ENCODE measurements at places on chromosomes 16 and 17.

- DNase-seq, result no peak
These were observed 139.6 kb downstream of the SKAP1 start for GRCh38 chr17:48290378-48290777.

DNA sequence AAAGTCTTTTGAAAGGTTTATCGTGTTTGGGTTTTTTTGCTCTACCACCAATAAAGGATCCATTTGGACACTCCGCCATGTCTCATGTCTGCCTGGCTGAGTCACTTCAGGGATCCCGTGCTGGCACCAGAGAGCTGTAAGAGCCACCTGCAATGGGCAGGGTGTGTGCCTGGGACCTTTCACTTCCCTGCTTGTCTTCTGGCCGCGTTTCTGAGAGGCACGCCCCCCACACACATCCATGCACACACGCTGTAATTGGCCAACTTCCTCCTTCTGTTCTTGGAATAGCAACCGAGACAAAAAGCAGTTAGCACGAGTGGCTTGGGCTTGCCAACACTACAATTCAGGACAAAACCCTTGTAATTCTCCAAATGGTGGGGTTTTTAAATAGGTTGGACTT lies 9.8 kb upstream of the SOST start:
- DNase-seq, result peak; percentile 64

DNA sequence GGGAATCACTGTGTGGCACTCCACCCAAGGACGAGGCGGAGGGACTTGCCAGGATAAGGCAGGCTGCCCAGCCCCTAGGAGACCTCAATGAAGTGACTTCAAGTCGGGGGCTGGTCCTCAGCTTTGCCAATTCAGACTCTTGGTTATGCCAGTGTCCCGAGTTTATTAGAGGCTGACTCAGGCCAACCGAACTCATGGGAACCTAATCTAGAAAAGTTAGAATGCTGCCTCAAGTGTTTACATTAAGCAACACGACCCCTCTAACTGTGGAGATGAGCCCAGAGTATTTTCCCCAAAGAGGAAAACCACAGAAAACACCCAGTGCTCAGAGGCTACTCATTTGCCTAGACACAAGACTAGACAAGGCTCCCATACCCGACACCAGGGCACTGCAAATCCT lies 1.1 kb upstream of the TEKT3 start:
- no peak for DNase-seq

GRCh38 chr17:71202449-71202848 lies 918.4 kb upstream of the SOX9 start:
- DNase-seq, result no peak

DNA sequence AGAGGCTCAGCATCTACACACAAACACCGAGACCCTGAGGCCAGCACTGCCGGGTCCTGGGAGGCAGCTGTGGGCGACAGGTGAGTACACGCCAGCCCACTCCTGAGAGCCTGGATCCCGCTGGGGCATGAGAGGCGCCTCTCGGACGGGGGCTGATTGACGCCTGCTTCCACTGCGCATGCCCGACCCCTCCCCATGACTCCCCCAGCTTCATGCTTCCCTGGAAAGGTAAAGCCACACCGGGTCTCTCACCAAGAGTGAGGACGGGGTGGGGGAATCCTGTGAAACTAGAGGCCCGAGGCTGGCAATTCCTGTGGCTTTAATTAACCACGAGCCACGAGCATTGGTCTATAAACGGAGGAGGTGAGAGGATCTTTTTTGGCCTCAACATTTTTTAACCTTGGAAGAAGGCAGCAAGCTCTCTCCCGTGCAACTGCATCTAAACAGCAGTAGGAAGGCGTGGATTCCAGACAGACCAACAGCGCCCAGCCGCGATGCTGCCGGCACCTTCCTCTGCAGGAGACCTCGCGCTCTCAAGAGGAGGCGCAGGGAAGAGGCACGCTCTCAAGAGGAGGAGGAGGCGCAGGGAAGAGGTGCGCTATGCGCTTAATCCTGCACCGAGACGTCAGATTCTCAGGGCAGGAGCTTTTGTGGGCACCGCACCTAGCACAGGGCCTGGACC lies 71.8 kb upstream of the METRNL start:
- no peak for DNase-seq

DNA sequence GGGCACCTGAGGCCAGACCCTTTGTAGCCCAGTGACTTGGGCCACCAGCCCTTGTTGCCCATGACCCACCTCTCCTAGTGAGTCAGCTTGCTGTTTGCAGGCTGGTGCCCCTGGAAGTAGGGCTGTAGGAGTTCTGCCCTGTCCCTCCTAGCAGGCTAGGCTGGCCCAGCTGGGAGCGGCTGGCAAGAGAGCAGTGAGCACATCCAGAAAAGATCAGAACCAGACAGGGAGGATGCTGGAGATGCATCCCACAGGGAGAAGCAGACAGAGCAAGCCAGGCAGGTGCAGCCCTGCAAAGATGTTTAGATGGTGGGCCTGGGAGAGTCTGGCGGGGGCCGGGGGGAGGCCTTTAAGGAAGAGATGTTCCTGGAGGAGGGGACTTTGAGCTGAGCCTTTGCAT lies 2.4 kb downstream of the SLC5A10 start:
- no peak for DNase-seq

DNA sequence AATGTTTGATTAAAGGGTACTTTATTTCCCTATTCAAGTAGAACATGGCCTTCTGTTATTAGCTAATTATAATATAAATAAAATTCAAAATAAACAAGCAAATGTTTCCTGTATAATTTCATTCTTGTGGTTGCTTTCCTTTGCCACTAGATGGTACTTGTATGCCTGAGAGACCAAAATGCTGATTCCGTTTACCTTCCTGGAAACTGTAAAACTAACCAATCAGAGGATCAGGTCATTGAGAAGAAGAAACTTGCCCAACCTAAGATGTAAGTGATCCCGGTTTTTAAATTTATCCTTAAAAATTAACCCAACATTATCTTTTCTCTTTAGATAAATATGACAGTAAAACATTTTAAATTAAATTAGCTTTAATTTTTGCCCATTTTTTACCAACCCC lies 8.1 kb upstream of the ABCA5 start:
- DNase-seq, result no peak

DNA sequence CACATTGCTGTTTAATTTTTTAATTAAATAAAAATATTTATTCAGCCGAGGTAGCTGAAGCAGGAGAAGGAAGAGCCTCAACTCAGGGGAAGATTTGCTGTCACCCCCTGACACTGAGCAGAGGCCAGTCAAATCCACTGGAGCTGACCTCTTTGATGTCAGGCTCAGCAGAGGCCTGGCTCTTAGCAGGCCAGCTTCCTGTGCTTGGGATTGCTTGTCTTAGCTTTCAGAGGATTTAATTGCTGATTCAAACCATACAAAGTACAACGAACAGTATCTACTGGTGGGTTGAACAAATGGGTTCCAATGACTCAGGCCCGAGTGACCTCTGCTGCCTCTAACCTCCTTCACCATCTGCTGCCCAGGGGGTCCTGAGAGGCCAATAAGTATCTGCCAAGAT lies 417.0 kb upstream of the HSBP1 start:
- DNase-seq, result no peak

- DNase-seq, result peak; percentile 14
These were observed 9.1 kb downstream of the PSMB3 start for GRCh38 chr17:38761612-38762011.

DNA sequence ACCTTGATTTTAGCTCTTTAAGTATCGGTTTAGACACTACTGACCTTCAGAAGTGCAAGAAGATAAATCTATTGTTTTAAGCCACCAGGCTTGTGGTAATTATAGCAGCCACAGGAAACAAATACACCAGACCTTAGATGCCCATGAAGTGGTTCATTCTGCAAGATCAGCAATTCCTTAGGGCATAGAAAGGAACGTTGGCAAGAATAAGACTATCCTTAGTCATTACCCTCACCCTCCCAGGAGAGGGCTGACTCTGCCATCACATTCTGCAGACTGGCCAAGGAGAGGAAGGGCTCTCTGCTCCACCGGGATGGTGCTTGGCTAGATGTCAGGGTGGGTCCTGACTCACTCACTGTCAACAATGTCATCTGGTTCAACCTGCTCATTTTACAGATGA lies 14.1 kb upstream of the NDEL1 start:
- DNase-seq, result no peak

DNA sequence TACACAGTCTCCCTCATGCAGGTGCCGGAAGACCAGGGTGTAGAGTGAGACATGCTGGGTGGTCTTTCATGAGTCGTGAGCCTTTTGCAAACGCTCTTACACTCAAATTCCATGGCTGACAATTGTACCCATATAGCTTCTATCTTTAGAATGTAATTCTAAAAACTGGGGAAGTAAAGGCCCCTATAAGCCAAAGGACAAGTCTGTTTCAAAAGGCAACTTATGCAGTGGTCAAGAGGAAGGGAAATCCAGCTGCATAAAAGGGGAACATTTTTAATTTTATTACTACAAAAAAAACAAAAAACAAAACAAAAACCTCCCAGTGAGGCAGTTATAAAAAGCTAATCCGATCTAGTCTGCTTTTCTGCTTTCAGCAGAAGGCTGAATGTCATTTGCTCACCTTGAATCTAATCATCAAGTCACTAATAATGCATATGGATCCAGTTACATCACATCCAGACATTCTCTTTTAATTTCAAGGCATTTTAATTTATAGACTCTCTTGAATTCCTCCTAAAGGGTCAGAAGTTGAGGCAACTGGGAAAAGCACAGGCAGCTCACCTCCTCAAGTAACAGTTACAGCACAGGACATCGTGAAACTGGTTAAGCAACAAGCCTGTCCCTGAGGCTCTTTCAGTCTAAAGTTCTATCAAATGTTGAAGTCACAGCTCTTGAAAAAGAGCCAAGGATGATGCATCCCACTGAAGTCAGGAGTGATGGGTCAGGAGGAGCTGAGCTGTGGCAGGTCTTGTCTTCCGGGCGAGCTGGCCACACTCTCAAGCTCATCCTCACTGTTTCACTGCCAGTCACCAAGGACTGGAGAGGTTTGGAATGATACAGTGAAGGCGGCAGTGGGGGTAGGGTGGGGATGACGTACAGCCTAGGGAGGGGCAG lies 99.7 kb downstream of the VPS53 start:
- peak; percentile 14 for DNase-seq

GRCh38 chr17:47427985-47428384 lies 102.9 kb upstream of the NPEPPS start:
- DNase-seq, result no peak

DNA sequence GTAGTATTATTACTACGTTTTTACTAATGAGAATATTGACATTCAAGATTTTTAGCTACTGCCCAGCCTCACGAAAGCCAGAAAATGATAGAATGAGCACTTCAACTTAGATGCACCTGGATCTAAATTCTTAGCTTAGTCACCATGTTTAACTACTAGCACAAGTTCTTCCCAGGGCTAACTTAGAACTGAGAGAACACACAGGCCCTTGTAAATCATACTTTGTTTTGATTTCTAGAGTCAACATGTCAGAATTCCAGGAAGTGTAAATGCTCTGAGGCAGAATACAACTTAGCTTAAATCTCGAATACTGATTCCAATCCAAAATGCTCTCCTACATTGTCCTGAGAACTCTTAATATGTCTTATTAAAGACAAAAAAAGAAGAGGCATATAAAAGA lies 6.8 kb upstream of the ACSM1 start:
- DNase-seq, result no peak

DNA sequence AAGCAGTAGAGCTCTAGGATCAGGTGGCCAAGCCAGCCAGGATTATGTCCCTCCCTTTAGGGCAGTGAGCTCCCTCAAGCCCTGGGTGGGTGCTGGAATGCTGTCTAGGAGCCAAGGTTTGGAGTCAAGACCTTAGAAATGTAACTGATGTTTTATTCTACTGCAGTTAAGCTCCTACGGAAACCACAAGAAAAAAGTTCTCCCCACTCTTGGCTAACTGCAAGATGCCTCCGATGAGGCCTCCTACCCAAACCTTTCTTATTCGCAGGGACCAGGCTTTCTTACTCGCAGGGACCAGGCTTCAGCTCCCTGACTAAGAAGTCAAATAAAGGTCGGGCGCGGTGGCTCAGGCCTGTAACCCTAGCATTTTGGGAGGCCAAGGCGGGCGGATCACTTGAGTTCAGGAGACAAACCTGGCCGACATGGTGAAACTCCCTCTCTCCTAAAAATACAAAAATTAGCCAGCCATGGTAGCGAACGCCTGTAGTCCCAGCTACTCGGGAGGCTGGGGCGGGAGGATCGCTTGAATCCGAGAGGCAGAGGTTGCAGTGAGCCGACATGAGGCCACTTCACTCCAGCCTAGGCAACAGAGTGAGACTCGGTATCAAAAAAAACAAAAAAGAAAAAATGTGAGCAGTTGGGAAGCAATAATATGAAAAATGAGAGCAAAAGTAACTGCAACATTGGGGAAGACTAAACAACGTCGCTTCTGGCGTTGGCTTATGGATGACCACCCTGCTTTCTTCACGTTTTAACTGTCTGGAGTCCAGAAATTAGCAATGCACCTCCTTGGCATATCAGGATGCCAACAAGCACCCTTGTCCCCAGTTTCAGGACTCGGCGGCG lies 31.7 kb upstream of the ARL4D start:
- no peak for DNase-seq

DNA sequence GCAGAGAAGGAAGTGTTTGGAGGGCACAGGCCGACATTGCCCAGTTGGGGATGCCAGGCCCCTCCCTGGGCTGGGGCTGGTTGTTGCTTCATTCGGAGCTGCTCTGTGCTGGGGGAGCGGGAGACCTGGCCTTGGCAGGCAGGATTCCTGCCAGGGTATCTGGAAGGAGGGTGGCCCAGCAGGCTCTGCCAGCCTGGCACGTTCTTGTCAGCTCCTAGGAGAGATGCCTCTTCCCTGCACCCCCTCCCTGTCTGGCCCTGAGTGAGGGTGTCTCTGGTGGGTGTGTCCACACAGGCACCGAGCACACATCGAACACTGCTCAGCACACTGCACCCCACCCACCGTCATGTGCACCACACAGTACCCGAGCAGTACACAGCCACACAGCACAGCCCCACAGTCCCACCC lies 35.2 kb downstream of the ARHGAP23 start:
- DNase-seq, result no peak

- DNase-seq, result no peak
These were observed 21.4 kb downstream of the GALNS start for GRCh38 chr16:88835383-88835782.

DNA sequence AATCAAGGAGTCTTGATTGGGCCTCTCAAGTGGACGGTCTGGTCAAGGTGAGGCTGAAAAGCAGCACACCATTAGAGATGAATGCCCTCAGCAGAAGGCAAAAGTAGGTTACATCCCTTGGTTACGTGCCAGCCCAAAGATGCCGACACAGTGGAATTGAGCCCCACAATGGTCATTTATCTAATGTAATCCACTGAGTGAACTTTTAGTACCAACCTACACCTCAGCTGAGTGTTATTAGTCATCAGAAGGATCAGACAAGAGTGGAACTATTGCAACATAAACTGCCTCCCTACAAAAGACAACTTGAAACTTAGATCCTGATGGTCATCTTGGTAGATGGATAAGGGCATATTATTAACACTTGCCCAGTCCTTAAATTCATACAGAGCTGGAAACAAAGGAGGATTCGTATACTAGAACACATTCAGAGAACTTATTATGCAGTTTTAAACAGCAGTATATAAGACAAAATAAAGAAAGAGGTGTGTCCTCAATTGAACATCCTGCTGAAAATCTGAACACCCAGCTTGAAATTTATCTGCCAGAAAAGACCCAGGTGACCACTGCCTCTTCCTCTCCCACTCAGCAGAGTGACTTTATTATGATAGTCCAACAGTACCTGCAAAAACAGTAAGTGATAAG lies 2.8 kb downstream of the DCUN1D3 start:
- DNase-seq, result no peak

GRCh38 chr17:42908872-42909700 lies 8.5 kb downstream of the G6PC1 start:
- no peak for DNase-seq
